Foreskin fibroblast (primary cell): ENCODE measurements at places on chromosomes 6 and 20.

DNA sequence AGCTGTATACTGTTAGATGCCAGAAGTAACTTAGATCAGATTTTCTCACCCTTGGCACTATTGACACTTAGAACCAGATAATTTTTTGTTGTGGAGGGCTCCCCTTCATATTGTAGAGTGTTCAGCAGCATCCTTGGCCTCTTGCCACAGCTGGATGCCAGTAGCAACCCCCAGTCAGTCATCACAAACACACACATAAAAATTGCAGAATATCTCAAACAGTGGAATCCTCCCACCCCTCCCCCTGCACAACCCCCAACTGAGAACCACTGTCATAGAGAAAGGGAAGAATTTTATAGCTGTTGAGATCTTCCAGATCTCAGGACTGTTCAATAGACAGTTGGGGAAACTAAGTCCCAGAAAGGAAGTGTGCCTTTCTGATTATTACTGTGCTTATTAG is 81.2 kb upstream of the VSTM2L start:
- peak; percentile 26 for DNase-seq

DNA sequence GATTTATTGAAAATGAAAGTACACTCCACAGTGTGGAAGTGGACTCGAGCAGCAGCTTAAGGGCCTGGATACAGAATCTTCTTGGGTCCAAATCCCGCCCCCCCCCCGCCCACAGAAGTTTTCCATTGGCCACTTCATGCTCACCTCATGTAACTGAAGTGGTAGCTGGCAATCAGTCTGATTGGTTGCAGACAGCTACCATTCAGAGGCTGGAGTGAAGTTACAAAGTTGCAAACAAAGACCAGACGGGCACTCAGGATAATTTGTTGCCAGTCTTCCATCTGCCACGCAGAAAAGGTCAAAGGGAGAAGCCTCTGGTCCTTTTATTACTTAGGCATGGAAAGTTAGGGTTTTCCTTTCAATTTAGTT is 25.8 kb upstream of the FABP7 start:
- DNase-seq, result peak; percentile 16

DNA sequence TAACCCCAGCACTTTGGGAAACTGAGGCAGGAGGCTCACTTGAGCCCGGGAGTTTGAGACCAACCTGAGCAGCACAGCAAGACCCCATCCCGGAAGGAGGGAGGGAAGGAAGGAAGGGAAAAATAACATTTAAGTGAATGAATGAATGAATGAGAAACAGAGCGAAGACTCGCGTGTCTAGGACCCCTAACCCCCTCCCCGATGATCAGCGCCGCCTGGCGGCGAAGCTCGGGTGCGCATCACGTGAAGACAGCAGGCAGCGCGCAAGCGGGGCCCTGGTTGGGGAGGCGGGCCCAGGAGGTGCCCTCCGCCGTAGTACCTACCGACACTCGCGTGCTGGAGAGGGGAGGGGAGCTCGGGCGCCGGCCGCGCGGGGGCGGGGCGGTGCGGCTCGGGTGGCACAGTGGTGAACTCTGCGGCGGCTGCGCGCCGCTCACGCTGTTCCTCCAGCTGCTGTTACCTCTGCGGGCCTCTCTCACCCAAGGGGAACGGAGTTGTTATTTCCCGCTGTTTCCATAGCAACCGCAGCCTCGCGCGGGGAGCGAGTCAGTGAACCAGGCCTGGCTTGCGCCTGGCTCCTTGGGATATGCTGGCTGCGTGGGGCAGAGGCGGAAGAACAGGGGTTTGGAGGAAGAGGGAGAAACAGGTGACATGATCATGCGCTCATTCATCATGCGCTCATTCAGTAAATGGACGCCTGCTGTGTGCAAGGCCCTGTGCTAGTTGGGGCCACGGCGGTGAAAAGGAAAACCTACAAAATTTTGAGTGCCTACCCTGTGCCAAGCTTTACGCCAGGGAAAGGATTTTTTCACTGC is 2.0 kb upstream of the DCDC2 start:
- peak; percentile 84 for DNase-seq

- DNase-seq, result peak; percentile 14
Measured at GRCh38 chr20:517221-517620, 26.4 kb downstream of the CSNK2A1 start.

DNA sequence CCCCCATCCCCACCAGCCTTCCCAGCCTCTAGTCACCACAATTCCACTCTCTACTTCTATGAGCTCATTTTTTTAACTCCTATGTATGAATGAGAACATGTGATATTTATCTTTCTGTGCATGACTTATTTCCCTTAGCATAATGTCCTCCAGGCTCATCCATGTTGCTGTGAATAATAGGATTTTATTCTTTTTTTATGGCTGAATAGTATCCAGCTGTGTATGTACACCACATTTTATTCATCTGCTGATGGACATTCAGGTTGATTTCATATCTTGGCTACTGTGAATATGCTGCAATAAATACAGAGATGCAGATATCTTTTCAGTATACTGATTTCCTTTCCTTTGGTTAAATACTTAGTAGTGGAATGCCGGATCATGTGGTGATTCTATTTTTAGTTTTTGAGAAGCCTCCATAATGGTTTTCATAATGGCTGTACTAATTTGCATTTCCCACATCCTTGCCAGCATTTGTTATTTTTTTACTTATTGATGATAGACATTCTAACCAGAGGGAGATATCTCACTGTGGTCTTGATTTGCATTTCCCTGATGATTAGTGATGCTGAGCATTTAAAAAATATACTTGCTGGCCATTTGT is 194.9 kb downstream of the PACRG start:
- DNase-seq, result no peak

DNA sequence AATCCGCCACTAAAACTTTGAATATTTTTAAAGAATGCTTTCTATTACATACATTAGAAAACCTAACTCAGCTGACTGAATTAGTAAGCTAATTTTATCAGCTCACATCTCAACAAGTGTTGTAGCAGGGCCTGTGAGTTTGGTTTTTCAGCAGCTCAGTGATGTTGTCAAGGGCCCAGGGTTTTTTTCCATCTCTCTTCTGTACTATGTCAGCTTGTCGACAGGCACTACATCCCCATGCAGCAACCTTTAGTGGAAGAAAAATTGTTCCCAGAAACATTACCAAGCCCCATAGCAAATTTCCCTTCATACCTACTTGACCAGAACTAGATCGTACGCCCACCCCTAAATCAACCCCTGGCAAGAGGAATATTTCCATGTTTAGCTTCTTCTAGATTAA is 170.3 kb upstream of the TNFAIP3 start:
- DNase-seq, result no peak

DNA sequence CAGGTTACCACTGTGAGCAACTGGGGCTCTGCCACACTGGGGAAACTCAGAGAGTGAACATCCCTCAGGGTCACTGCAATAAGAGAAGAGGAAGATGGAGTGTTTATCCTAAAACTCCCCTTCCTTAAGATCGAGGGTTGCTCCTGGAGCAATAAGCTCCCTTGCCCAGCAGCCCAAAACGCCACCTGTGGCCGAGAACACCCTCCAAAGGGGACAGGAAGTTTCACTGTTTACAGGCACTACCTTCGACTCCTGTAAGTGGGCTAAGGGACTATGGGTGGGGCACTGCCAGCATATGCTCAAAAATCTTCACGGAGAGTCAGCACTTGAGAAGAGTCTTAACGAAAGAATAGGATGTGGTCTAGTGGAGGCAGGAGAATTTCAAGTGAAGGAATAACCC is 132.5 kb downstream of the FAXC start:
- DNase-seq, result no peak

DNA sequence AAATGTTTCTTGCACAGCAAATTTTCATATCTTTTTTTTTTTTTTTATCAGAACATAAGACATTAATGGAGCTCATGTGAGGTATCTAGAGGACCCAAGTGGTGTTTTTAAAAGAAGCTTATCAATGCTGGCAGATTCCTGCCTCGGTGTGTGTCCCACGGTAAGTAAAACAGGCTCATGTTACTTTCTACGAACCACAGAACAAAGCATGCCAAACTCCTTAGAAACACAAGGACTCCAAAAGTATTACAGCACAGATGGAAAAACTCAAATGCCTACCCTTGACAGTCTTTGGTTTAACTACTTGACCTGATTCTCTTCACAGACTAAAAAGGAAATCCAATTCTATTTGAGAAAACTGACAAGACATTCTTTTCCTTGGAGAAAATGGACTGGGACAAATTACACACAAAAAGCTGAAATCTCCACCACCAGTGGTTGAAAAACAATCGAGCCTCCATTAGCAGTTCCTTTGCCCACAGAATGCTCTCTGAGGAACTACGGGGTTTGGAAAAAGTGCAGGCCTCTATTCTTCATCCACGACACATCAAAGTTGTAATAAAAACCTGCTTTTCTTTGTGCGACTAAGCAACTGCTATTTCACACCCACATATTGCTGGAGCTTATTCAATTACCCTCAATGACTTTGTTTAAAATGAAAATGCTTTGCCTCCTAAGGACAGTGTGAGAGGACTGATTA is 5.4 kb downstream of the METTL24 start:
- DNase-seq, result no peak

DNA sequence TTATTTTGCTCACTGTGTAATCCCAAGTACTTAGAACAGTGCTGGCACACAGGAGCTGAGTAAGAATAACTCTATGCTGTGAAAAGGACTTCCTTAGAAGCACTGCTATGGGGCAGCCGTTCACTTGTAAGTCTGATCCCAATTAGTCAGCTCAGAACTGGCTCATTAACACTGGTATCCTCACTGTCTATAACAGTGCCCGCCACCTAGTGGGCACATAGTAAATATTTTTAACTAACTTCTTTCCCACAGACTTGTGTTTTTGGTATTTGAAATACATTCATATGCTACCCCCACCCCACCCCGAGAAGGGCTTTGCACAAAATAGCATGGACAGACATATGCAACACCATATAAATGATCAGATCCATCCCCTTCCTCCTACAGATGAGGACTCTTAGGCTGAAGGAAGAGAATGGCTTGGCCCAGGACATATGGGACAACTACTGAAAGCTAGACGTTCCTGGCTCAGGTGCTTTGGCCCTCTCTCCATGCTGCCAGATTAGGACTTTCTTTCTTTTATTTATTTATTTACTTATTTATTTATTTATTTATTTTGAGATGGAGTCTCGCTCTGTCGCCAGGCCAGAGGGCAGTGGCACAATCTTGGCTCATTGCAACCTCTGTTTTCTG is 47.1 kb downstream of the DST start:
- peak; percentile 34 for DNase-seq

DNA sequence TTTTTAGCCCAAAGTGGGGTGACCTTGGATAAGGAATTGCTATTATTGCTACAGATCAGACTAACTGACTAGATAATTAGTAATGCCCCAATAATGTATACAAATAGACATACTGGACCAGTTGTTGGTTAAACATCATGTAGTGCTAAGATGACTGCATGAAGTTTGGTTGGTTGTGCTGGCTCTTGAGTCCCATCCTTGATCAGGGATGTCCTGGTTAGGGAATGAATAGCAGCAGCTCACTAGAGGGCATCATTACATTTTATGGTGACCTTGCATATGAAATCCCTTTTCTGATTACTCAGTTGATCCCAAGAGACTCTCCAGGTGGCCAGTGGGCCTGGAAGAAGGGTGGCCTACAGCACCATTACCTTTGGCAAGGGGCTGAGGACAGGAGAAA is 10.9 kb downstream of the TPBG start:
- DNase-seq, result no peak

GRCh38 chr6:1797801-1798200 is 188.1 kb downstream of the FOXC1 start:
- DNase-seq, result peak; percentile 40

GRCh38 chr6:40355066-40355465 is 232.1 kb downstream of the LRFN2 start:
- no peak for DNase-seq

GRCh38 chr20:9160757-9161156 is 91.9 kb downstream of the PLCB4 start:
- peak; percentile 44 for DNase-seq

GRCh38 chr6:153302133-153302532 is 171.1 kb upstream of the RGS17 start:
- no peak for DNase-seq

DNA sequence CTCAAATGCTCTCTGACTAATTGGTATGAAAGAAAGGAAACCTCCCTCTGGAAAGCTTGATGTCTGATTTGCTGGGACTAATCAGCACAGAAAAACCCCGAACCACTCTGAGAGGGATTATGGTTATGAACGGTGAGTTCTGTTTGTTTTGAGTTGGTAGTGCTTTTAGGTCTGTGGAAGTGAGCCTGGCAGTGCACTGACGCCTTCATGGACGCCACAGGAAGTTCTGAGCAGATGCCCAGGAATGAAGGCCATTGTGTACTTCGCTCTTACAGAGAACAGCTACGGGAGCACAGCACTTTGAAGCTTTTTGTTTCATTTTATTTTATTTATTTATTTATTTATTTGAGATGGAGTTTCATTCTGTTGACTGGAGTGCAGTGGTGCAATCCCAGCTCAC is 754.1 kb downstream of the QKI start:
- no peak for DNase-seq

- DNase-seq, result no peak
Measured at GRCh38 chr20:40571639-40572038, 117.4 kb downstream of the MAFB start.

GRCh38 chr6:28817808-28818145 is 106.0 kb downstream of the TRIM27 start:
- no peak for DNase-seq

- DNase-seq, result no peak
Measured at GRCh38 chr6:46035242-46035641, 19.6 kb upstream of the CLIC5 start.

- DNase-seq, result peak; percentile 99
Measured at GRCh38 chr6:37077905-37078296, 72.4 kb downstream of the FGD2 start.

- DNase-seq, result no peak
Measured at GRCh38 chr6:137801352-137802114, 65.5 kb upstream of the TNFAIP3 start.

DNA sequence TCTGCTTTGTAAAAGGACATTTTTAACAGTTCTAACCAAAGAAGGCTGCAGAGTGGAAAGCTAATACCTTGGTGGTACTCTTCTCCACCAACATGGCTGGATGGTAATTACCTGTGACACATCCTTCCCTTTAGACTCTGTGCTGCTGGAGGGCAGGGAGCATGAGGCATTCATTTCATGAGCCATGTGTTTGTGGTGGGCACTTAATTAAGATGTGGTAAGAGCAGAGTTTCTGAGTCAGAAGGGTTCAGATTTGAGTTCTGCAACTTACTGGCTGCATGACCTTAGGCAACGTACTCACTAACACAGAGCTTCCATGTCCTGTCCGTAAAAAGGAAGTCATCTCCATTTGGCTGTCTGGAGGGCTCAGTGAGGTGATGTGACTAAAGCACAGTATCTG is 9.1 kb upstream of the ZNF133 start:
- peak; percentile 40 for DNase-seq
